Stimulated activated CD4-positive, alpha-beta T cell treated with anti-CD3 and anti-CD28 coated beads, Interleukin-15, amount 100 ng/mL, for 48 hours (primary cell): ENCODE measurements at places on chromosomes 5 and 9.

GRCh38 chr9:126563556-126563955 lies 50.2 kb upstream of the LMX1B start:
- DNase-seq = no peak

- no peak for DNase-seq
These were observed 75.2 kb upstream of the RASGRF2 start for GRCh38 chr5:80884929-80885328.

GRCh38 chr5:157993201-157993600 lies 134.3 kb upstream of the CLINT1 start:
- no peak for DNase-seq

DNA sequence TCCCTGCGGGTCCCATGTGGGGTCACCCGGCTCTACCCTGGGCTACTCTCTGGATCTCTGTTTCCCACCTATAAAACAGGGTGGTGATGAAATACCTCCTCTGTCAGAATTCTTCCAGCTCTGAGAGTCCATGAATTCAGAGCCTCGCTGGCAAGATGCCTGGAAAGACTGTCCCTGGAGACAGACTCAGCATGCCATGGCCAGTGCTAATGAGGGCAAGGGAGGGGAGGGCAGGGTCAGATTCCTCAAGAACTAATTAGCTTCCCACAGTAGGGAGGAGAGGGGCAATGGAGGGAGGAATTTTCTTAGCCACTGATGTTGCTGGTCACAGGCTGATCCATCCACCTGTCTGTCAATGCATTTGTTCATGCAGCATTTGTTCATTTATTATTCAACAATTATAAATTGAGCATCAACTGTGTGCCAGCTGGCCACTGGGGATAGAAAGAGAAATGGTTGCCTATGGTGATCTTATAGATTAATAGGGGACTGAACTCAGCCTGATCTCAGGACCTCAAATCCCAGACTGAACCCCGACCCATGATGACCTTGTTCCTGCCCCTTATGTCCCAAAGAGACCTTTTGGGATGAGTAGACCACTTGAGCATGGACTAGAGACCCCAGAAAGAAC lies 4.7 kb downstream of the SYNPO start:
- DNase-seq = no peak

- no peak for DNase-seq
These were observed 31.9 kb upstream of the TARS1 start for GRCh38 chr5:33408816-33409215.

- DNase-seq = no peak
These were observed 42.9 kb upstream of the AFAP1L1 start for GRCh38 chr5:149228618-149229297.

DNA sequence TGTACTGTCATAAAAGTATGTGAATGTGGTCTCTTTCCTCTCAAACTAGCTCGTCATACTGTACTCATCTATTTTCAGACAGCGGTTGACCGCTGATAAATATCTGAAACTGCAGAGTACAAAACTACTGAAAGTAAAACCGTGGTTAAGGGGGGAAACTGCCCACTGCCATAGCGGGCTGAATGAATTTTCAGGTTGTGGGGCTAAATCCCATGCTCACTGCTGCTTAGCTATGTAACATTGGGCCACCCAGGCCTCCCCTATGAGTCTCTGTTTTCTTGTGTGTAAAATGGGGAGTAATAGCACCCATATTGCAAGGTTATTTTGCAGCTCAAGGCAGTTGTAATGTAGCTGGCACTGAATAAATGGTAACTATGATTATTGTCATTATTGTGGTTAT lies 82.3 kb downstream of the MSX2 start:
- DNase-seq = no peak

DNA sequence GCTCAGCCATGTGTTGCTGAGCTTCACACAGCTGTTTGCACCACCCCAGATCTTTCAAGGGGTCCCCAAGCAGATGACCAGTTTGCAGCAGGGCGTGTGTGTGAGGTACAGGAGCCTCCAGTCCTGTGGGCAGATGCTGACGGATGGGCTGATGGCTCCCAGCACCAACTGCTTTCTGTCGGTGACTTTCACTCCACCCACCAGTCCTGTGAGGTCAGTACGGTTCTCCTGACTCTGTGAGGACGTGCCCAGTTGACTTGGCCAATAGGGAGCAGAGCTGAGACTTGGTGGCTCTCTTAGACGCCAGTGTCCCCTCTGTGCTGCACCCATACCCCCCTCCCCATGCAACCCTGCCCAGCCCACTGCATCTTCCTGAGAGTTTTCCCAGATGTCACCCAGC lies 19.7 kb downstream of the COL5A1 start:
- DNase-seq = no peak

- DNase-seq = no peak
These were observed 46.2 kb downstream of the SPRY4 start for GRCh38 chr5:142278627-142279026.

GRCh38 chr5:107937204-107937603 lies 266.5 kb upstream of the EFNA5 start:
- DNase-seq = no peak

GRCh38 chr9:11103525-11103924 lies 490.7 kb upstream of the PTPRD start:
- DNase-seq = no peak

DNA sequence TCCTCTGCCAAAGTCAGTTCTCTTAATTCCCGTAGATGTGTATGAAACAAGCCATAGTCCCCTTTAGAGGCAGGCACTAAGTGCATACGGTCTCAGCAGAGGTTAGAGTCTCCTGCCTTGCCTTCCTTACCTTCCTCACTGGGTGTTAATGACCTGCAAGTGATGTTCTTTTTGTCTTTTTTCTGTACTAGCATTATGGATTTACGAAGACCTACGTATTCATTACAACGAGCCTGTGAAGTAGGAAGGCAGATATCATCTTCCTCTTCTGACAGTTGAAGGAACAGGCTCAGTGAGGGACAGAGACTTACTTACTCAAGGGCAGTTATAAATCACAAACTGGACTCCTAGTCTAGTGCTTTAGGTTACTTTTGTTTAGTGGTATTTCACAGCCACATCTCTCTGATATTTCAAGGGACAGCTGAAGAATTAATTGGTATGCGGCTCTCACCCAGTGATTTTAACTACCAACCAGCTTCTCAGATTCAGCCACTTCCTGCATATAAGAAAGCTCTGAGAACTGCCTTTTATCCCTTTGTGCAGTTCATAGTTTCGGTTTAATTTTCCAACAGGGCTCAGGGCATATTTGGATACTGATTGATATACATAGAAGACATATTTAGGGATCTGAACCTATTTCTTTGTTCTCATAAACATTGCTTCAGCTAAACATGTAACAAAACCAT lies 85.1 kb upstream of the CKMT2 start:
- DNase-seq = no peak

- DNase-seq = no peak
These were observed 605.1 kb downstream of the ELAVL2 start for GRCh38 chr9:23220957-23221356.

- peak; percentile 81 for DNase-seq
These were observed 830 bp downstream of the TRAF1 start for GRCh38 chr9:120925535-120926396.

GRCh38 chr5:111685969-111686368 lies 71.0 kb downstream of the NREP start:
- DNase-seq = no peak

DNA sequence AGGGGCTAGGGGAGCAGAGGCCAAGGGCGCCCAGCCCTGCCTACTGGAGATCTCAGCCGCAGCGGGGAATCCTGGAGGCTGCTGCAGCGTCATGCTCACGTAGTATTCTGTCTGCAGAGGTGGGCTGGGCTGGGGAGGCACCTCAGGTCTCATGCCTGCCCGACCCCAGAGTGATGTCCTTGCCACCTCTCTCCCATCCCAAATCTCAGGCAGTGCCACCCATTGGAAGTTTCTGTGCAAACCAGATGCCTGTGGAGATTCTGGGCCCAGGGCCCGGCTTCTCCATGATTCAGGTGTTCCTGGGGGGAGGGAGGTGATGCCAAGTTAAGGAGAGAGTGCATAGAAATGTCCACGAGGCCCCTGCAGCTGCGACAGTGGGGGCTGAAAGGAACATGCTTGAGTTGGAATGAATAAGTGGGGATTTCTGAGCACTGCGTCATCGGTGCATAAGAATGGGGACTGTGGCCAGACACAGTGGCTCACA lies 72.0 kb downstream of the ANKRD33B start:
- no peak for DNase-seq

DNA sequence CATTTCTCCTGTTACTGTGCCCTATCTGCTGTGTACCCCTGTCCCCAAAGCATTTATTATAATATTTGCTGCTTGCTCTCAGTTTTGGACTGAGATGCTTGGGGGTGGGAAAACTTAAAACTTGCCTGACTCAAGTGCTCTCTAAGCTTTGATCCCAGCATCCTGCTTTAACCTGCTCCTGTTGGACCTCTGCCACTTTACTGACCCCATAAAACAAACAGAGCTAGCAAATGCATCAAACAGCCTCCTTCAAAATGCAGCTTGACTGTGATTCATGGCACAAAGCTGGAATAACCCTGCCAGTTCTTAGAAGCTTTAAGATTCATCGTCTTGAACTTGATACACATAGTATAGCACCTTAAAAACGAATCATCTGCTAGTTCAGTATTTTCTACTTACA lies 212.5 kb downstream of the DEPDC1B start:
- DNase-seq = no peak

- no peak for DNase-seq
These were observed 461.9 kb upstream of the COX7C start for GRCh38 chr5:86155796-86156195.

DNA sequence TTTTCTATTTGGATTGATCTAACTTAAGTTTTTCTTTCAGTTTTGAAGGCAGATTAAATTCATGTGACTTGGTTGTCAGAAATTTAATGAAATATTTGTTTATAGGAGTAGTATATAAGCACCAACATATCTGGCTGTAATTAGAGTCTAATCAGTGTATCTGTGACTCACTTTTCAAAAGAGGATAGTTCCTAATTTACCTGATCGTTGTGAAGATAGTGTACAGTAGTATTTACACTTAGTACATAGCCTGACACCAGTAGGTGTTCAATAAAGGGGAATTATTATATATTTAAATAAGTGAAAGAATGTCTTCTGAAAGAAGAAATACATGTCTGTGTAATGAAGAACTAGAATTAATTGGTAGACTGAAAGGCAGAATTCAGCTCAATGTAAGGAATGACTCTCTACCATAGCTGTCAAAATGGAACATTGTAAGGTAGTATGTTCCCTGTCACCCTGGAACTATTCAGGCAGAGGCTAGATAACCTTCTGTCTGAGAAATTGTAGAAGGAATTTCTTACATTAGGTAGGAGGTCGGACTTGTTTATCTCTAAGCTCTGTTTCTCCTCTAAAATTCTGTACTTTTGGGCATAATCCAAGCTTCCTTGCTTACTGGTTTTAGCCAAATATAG lies 8.6 kb downstream of the TGFBR1 start:
- DNase-seq = no peak

DNA sequence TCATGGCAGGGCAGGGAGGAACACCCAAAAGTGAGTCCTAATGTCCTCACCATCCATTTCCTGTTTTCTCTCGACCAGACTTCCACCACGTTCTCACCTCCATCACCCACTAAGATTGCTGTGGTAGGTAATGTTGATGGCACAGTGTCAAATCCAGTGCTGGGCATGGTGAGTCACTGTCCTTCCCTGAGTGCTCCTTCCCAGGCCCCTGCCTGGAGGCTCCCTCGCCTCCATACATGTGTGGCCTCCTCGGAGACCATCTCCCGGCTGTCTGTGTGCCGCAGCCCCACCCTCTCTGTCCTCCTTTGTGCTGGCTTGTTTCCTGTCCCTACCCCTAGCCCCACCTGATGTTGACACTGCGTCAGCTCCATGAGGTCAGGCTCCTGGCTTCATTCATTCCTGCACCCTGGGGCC lies 177.5 kb downstream of the SYK start:
- no peak for DNase-seq

DNA sequence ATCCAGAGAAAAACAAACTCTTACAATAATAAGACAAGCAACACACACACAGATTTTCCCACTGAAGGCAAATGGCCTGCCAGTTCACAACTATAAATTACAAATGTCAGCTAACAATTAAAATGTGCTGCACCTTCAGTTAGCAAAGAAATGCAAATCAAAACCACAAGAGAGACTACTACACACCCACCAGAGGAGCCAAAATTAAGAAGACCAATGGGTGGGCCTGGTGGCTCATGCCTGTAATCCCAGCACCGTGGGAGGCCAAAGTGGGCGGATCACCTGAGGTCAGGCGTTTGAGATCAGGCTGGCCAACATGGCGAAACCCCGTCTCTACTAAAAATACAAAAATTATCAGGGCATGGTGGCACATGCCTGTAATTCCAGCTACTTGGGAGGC lies 15.1 kb upstream of the IPPK start:
- DNase-seq = no peak

GRCh38 chr5:113038136-113038535 lies 61.5 kb downstream of the DCP2 start:
- no peak for DNase-seq

- peak; percentile 26 for DNase-seq
These were observed 105.1 kb downstream of the EHMT1 start for GRCh38 chr9:137723783-137724445.

GRCh38 chr5:116652196-116652729 lies 77.6 kb upstream of the SEMA6A start:
- no peak for DNase-seq

DNA sequence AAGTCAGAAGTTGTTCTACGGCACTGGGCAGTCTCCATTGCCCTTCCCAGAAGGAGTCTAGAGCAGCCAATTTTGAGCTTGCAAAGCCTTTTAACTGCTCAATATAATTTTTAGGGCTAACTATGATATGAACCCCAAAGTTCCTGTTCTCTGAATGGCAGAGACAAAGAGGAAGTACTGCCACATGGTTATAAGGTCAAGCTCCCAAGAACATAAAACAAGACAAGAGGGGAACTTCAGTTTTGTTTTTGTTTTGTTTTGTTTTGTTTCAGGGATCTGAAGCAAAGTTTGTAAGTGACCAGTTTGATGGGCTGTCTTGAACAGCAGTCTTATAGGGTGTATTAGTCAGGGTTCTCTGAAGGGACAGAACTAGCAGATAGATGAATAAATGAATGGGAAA lies 11.9 kb upstream of the SMC2 start:
- DNase-seq = no peak

DNA sequence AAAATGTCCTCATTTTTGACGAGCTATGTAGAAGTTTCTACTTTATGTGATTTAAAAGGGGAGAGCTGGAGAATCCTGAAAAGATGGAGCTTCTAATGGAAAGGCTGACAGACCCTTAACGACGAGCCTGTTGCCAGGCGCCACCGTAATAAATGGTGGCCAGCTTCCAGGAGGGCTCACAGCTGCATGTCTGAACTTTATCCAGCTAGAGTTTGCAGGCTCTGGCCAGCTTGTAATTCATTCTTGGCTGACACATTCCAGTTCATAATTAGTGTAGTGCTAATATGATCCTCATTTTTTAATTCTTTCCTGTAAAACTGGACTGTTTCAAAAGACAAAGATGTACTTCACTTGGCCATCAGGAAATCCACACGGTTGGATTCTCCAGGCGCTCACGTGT lies 246.7 kb downstream of the GAS1 start:
- no peak for DNase-seq

DNA sequence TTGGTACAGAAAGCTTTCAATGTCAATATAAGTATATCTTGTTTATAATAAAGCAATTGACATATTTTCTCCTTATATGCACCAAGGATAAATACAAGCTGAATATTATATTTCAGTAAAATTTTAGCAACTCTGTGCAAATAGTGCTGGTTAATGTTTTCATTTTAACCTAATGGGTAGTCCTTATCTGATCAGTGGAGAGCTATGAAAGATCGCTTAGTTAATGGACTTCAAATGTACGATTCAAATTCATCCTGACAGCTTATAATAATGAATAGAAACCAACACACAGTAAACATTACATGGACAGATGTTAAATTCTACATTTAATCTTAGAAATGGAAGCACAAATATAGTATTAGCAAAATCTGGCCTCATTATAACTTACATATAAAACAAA lies 1495.2 kb upstream of the C9orf72 start:
- DNase-seq = no peak

GRCh38 chr9:91483189-91483691 lies 59.6 kb upstream of the NFIL3 start:
- no peak for DNase-seq
